ENCODE measurements at places on chromosomes 1 and 21.

- no peak for DNase-seq
Measured at GRCh38 chr1:97551113-97551512, 369.7 kb downstream of the DPYD start.

DNA sequence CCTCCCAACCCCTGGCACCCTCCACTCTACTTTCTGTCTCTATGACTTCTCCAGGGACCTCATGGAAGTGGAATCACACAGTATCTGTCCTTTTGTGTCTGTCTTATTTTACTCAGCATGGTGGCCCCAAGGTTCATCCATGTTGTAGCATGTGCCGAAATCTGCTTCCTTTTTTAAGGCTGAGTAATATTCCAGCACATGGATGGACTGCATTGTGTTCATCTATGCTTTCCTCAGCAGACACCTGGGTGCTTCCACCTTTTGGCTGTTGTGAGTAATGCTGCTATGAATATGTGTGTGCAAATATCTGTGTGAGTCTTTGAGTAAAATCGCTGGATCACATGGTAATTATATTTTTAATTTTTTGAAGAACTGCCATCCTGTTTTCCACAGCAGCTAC lies 1.6 kb upstream of the PFKL start:
- no peak for DNase-seq

GRCh38 chr1:53652441-53653199 lies 86.3 kb downstream of the GLIS1 start:
- no peak for DNase-seq

DNA sequence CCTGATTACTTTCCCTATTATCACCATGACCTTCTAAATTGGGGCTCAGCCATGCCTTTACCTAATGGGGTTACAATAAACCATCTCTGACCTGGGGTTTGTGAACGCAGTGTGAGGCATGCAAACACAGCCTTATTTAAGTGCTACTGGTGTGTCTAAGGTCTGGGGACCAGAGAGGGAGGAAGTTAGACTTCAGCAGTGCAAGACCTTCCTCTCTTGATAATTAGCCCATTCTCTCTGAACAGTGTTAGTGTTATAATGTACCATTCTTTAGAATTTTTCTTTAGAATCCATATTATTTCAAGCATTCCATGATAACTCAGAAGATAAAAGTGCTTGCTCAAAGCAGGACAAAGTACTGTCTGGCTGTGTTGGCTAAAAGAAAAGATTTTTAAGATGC lies 10.5 kb upstream of the LRRC8D start:
- DNase-seq, result no peak

DNA sequence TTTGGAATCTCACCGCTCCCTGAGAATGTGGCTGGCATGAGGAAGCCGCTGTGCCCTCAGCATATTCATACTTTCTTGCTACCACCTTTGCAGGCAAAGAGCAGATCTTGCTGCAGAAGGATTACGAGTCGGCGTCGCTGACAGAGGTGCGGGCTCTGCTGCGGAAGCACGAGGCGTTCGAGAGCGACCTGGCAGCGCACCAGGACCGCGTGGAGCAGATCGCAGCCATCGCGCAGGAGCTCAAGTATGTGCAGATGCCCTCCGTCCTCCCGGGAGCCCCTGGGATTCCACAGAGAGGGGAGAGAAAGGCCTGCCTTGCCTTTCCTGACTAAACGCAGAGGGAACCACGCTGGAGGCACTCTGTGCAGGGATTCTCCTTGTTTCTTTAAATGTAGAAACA lies 50.6 kb upstream of the MTR start:
- DNase-seq, result no peak

- no peak for DNase-seq
Measured at GRCh38 chr1:21265644-21266043, 24.6 kb downstream of the ECE1 start.

DNA sequence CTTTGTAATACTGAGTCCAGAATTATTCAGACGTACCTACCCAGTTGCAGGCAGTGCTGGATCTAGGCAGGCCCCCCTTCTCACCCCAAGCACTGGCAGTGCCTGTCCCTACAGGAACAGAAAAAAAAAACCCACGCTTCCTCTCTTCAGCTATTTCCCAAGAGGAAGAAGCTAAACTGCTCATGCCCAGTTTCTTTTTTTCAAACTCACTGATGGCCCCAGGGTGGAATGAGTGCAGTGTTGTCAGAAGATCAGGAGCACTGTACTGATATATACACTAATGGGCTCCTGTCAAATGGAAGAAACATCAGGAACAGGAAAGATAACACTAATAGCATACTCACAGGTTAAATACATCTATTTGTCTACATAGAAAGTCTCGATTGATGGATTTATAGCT lies 28.2 kb upstream of the DOCK7 start:
- DNase-seq, result no peak

DNA sequence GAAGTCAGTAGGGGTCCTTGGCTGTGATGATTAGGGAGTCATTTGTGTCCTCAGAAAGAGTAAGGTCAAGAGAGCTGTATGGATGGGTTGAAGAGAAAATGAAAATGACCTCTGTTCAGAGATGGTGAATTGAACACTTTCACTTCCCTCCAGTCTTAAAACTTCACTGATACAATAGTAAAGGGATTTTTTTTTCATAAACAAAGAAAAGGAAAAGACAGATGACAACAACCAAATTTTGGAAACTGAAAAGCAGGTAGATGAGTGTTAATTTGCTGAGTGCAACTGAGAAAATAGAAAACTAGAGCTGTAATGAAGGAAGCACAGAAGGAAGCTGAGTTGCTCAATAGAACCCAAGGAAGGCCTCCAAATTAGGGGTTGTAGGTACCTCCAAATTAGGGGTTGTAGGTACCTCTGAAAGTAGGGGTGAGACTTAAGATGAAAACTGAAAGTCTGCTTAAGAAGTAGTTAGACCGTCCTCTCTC lies 14.8 kb upstream of the S1PR1 start:
- no peak for DNase-seq

Measured in stimulated activated CD8-positive, alpha-beta memory T cell treated with anti-CD3 and anti-CD28 coated beads, Interleukin-7, amount 100 ng/mL, for 1 hour (primary cell).